ENCODE measurements at places on chromosomes 1 and 21.

DNA sequence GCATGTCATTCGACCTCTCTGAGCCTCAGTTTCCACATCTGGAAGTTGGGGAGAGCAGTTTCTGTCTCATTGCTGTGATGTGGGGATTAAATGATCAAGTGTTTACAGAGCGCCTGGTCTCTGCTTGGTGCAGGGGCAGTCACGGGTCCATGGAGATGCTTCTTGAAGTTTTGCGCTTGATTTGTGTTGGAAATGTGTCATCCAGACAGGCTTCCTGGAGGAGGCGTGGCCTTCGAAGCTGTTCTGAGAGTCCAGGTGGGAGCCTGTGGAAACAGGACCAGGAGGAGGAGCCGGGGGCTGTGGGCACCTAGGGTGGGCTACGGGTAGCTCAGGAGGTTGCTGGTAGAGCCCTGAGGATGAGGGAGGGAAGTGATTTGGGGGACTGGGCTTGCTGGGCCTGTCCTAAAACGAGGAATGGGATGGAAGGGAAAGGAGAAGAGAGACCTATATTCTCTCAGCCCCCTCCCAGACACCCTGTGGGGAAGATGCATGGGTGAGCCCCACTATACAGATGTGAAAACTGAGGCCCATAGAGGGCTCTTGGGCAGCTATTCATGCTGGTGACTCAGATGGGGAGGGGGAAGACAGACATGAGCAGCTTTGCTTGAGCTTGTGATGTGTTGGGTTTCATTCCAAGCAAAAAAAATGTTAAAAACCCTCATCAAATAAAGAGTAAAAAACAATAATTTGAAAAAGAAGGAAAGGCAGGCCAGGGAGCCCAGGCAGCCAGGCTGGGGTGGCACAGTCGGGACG lies 107.2 kb upstream of the WNT4 start:
- DNase-seq = no peak

- no peak for DNase-seq
Observed at GRCh38 chr21:38206646-38207045, 50.1 kb upstream of the KCNJ15 start.

GRCh38 chr1:220691053-220691684 lies 1.0 kb downstream of the C1orf115 start:
- no peak for DNase-seq

DNA sequence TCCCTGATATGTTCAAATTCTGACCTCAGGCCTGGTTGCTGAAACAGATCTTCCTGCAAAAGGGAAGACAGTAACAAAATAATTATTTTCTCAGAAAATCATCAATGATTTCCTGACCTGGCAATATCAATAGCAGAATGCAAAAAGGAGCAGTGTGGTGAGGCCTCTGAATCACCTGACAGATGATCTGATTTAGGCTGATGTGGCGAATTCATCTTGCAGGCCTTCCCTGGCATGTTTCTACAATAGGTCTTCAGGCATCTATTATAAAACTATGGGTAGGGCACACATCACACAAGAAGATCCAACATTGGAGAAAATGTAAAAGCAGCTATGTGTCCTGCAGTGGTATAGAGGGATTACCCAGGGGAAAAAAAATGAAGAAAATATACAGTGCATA lies 7.1 kb upstream of the MTF1 start:
- no peak for DNase-seq

GRCh38 chr1:174724219-174724618 lies 275.5 kb upstream of the CACYBP start:
- DNase-seq = no peak

GRCh38 chr1:199113265-199113869 lies 474.5 kb downstream of the PTPRC start:
- DNase-seq = peak; percentile 75

DNA sequence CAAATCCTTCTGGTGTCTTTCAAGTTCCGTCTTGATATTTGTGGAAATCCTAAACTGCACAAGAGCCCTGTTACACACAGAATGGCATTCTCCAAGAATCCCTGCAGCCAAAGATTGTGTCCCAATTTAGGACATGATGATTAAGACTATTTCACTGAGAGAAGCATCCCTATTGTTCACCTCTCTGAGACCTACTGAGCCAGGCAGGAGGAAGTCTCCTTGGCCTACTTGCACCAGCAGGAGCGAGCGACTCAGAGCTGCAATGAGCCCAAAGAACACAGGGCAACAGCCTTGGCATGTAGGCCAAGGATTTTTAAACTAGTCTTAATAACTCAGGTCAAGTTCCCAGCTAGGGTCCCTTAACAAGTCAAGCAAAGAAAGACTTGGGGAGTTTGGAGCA lies 79.4 kb upstream of the RUNX1 start:
- no peak for DNase-seq

- peak; percentile 100 for DNase-seq
Observed at GRCh38 chr1:31376375-31377134, 3.7 kb upstream of the FABP3 start.

DNA sequence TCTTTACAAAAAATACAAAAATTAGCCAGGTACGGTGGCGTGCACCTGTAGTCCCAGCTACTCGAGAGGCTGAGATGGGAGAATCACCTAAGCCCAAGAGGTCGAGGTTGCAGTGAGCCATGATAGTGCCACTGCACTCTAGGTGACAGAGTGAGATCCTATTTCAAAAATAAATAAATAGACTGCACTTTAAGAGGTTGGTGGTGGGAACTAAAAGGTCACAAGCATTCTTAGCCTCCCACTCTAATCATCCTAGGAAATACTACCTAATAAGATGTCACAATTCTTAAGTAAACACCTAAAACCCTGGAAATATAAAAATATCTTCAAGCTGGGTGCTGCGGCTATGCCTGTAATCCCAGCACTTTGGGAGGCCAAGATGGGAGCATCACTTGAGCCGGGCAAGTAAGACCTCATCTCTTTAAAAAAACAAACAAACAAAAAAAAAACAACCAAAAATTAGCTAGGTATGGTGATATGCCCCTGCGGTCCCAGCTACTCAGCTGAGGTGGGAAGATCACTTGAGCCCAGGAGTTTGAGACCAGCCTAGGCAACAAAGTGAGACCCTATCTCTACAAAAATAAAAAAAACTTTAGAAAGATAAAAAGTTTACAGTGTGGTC lies 4.1 kb downstream of the DCAF8 start:
- DNase-seq = no peak

DNA sequence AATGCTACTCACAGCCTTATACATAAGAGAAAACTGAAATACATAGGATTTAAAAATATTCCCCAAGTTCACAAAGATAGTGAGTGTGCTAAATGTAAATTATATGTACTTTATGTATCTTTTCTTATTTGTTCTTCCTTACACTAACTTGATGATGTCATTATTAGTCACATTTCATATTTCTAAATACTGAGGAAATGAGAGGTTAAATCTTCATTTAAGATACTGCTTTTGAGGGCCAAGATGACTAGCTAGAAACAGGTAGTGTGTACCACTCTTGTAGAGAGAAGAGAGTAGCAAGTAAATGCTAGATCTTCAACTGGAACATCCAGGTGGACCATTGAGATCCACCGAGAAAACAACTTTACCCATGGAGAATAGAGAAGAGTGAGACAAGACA lies 29.8 kb downstream of the PYHIN1 start:
- no peak for DNase-seq

DNA sequence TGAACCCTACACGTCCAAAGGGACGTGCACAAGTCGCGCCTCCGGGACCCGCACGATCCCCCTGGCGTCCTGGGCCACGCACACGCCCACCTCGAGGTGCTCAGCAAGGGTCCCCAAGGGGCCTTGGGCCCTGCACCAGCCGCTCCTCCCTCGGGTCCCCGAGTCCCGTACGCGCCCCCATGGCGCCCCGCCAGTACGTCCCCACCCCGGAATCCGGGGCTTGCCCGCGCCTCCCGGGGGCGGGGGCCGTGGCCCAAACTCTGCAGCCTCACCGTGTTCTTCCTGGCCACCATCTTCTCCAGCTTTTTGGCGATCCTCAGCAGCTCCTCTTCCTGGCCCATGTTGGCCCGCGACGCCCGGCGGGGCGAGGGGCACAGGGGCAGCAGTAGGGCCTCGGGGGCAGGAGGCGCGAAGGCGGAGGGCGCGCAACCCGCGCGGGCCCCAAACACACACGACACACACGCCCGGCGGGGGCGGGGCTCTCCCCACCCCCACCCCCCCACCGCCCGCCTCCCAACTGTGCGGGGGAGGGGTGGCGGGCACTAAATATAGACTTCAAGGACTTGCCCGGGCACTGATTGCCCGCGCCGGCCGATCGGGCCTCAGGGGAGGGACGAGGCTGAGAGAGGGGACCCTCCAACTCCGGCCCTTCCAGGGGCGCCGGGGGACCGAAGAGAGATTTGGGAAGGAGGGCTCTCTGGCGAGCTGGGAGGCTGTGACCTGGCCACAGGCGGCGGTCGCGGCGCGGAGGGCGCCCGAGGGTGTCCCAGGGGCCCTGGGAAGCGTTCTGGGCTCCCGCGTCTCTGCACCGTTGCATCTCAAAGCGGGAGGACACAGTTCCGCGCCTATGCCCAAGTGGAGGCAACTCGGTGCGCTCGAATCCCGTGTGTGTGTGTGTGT lies at the start of gene TCEA3:
TCEA3 (minus strand) TSS at position 456 of the 900 bp plus-strand sequence; CDS start at position 341, 115 bp downstream.
- DNase-seq = peak; percentile 51

DNA sequence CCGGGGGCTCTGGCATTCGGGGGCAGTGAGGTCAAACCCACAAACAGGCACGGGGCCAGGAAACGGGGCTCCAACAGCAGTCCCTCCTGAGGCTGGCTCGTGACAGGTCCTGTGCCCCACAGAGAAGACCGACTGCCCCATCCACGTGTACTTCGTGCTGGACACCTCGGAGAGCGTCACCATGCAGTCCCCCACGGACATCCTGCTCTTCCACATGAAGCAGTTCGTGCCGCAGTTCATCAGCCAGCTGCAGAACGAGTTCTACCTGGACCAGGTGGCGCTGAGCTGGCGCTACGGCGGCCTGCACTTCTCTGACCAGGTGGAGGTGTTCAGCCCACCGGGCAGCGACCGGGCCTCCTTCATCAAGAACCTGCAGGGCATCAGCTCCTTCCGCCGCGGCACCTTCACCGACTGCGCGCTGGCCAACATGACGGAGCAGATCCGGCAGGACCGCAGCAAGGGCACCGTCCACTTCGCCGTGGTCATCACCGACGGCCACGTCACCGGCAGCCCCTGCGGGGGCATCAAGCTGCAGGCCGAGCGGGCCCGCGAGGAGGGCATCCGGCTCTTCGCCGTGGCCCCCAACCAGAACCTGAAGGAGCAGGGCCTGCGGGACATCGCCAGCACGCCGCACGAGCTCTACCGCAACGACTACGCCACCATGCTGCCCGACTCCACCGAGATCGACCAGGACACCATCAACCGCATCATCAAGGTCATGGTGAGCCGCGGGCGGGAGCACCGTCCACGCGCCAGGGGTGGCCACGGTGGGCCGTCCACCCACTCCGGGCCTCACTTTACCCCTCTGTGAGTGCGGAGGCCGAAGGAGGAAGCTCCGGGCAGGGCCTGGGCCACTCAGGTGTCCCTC lies 14.2 kb downstream of the COL6A2 start:
- DNase-seq = no peak

- no peak for DNase-seq
Observed at GRCh38 chr1:203186446-203187303, at the start of gene CHI3L1. Gene CHI3L1 (minus strand): TSS chr1:203186704. CDS start chr1:203186623, 81 bp downstream.

DNA sequence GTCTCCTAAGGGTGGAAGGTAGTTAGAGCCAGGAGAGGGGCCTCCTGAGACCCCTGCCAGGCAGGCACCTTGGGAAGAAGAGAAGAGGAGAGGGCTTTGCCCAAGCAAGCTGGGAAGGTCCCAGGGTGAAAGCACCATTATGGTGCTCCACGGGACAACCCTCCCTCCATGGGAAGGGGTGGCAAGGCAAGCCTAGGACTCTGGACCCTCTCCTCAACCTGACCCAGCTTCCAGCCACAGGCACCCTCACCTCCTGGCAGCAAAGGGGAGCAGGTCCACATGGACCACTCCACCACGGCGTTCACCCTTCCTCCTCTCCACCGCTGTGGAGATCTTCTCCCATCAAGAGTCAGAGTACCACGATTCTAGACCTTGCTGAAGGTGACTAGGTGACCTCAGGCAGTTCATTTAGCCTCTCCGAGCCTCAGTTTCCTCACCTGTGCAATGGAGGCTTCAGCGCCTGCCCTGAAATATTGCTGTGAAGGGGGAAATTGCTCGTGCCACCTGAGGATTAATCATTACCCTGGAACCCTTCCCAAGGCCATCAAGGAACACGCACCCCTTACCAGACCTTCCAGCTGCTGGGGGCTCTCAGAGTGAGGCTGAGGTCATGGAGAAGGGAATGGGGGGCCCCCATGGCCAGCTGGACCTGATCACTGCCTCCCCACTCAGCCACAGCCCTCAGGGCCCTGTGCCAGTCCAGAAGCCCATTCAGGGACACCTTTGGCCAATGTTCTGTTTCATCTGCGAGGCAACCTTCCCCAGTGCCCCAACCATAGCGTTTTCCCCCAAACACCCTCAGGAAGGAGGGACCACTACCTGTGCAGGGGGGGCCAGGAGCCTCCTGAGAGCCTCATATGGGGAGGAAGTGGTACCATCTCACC lies 1.6 kb downstream of the RAP1GAP start:
- DNase-seq = no peak

GRCh38 chr1:168736520-168736919 lies 7.5 kb upstream of the DPT start:
- DNase-seq = no peak

DNA sequence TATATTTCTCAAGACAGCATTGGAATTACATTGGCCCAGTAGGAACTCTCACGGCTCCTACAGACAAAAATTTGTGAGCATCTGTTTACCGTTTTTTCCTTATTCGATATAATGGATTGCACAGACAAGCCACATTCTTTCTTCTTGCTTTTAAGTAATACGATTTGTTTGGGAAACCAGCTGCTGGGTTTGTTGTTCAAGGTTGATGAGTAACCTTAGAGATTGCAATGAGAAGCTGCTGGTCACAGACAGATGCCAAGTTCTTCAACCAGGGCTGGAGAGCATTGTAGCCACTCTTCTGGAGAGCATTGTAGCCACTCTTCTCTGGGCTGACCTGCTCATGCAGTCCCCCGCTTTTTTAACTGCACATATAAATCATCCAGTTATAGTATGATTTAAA lies 1.4 kb upstream of the MIA3 start:
- DNase-seq = peak; percentile 91

GRCh38 chr1:74545821-74546220 lies 33.4 kb upstream of the LRRC53 start:
- DNase-seq = no peak

DNA sequence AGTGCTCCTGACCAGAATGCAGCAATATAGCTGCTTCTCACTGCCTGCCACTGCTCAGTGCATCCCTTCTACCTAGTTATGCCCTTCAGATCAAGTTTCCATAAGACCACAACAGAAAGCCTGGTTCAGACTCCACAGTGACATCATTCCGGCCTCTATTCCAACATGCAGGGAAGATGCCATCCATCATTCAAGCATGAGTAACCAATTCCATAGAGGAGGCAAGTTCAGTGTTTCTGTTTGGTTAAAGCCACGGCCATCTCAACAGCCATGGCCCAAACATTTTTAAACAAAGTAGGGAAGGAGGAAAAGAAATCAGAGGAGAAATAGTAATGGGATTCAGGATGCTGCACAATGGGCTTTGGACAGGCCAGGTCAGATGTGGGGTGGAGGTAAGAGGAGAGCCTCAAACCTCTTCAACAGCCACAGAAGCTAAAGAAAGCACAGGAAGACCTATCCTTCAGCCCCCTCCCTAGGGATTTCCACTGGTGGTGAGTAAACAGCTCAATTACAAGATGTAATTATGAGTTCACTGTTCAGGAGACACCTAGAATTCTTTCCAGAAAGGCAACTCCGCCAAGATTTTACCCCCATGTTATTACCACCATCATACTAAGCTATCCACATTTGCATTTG lies 484.9 kb downstream of the SETD4 start:
- peak; percentile 84 for DNase-seq

Data from foreskin fibroblast (primary cell).